ENCODE measurements at places on chromosomes 16 and 17. TPM values are rescaled to one million over a fixed set of nuclear protein-coding genes. Genes with fewer than 3 reads are reported as not detected.

Gene OTOA
- not detected for total RNA-seq

Gene PIK3R6
- total RNA-seq: 0.56 TPM

Gene APOBR
- 6.8 TPM for total RNA-seq

Gene UTS2R
- not detected for total RNA-seq

Gene CDC42EP4
- 22.9 TPM for total RNA-seq

Gene SLC25A10
- 6.7 TPM for total RNA-seq

Gene SEPTIN12
- 11.5 TPM for total RNA-seq

Gene DPEP2NB
- not detected for total RNA-seq

GRCh38 chr16:87311387-87311786 lies 5.8 kb downstream of the C16orf95 start:
- no peak overlapping the region for H3K4me3 ChIP-seq
- no peaks in the 10 kb centered on the region for H3K36me3 ChIP-seq

DNA sequence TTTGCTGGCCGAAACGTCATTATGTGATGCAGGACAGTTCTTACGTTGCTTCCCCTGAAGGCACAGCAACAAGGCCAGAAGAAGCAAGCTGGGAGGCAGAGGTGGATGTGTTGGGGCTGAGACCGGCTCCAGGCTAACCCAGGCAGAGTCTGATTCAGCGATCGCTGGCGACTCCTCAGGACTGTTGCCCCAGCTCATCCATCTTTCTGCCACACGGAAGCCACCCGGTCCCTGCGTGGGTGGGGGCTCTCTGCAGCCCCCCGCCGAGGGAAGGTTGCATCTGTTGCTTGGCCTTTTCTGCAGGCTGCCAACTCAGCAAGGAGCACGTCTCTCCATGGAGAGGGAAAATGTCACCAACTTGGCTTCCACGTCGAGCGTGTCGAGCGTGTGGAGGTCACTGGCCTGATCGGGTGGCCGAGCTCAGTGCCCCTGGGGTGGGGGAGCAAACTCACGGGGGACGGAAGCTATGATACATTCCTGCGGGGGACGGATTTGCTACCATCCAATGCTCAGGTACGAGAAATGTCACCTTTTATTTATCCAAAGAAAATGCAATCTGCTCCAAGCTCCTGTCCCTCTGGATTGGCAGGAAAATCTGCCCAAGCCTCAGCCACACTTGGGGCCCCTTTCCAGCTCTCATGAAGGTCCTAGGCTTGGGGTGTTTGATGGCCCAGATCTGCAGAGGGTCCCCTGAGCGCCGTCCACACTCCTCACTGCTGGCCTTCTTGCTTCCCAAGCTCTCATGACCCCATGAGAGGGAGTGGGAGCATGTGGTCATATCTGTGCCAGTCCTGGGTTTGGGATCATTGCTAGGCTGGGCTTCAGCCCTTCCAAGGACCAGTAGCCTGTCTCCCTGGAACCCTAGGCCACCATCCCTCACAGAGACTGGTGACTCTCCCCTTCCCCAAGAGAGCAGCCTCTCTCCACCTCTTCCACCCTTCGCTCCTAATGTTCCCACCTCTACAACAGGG lies 69.4 kb downstream of the RPH3AL start:
- peak overlapping the region; percentile 22 for H3K27ac ChIP-seq
- no peak for DNase-seq
- H3K36me3 ChIP-seq: peaks cover 3% of the 10 kb centered on the region
- H3K4me3 ChIP-seq: no peak overlapping the region
- H3K4me1 ChIP-seq: peaks cover 6% of the 10 kb centered on the region

DNA sequence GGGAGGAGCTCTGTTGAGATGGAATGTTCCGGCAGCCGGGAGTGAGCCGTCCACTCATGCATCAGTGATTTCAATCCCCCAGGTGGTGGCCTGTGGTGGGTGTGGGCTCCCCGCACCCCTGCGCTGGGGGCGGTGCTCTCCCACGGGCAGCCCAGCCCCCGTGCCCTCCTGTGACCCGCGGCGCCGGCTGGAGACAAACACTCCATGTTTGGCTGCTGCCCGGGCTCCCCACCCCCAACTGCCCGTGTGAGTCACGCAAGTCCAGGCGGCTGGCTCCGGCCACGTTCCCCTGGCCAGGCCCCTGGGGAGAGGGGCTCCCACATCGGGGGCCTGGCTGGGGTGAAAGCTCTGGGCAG lies 29.4 kb downstream of the CACNA1H start:
- no peak overlapping the region for H3K4me3 ChIP-seq
- H3K27ac ChIP-seq: no peak overlapping the region
- no peak for DNase-seq
- no peaks in the 10 kb centered on the region for H3K27me3 ChIP-seq

- H3K27me3 ChIP-seq: peaks cover 6% of the 10 kb centered on the region
- H3K4me1 ChIP-seq: no peaks in the 10 kb centered on the region
- H3K27ac ChIP-seq: no peak overlapping the region
These were observed 19.1 kb downstream of the OSBPL7 start for GRCh38 chr17:47802341-47803022.

- no peak overlapping the region for H3K4me3 ChIP-seq
- H3K27me3 ChIP-seq: no peaks in the 10 kb centered on the region
- H3K27ac ChIP-seq: no peak overlapping the region
- no peaks in the 10 kb centered on the region for H3K4me1 ChIP-seq
- DNase-seq: no peak
These were observed 23.7 kb downstream of the CDH1 start for GRCh38 chr16:68760671-68761275.

- no peak for DNase-seq
- H3K4me3 ChIP-seq: no peak overlapping the region
- no peak overlapping the region for H3K27ac ChIP-seq
- H3K4me1 ChIP-seq: peaks cover 7% of the 10 kb centered on the region
These were observed 88.2 kb upstream of the FA2H start for GRCh38 chr16:74862743-74863244.

GRCh38 chr17:10229181-10229580 lies 30.8 kb upstream of the GAS7 start:
- peaks cover 1% of the 10 kb centered on the region for H3K27me3 ChIP-seq
- no peak overlapping the region for H3K27ac ChIP-seq
- H3K4me1 ChIP-seq: no peaks in the 10 kb centered on the region

GRCh38 chr16:74709441-74709877 lies 8.8 kb upstream of the MLKL start:
- H3K36me3 ChIP-seq: no peaks in the 10 kb centered on the region
- H3K4me3 ChIP-seq: no peak overlapping the region
- H3K27ac ChIP-seq: no peak overlapping the region
- DNase-seq: peak; percentile 85

DNA sequence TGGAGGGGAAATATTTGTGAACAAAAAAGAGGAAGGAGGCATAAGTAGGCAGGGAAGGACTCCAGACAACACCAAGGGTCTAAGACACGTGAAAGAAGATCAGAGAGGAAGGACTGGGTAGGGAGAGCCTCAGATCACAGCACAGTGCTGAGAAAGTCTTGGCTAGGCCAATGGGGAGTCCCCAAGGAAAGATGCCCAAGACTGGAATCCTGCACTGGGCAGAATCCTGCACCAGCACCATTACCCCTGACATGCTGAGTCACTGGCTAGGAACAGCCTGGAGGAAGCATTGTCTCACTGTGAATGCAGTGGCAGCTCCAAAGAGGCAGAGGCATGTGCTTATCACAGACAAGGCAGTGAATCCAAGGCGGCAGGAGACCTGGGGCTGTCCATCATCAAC lies 19.2 kb downstream of the CLEC19A start:
- H3K4me1 ChIP-seq: peaks cover 3% of the 10 kb centered on the region
- H3K27ac ChIP-seq: no peak overlapping the region
- H3K4me3 ChIP-seq: no peak overlapping the region
- peaks cover 2% of the 10 kb centered on the region for H3K27me3 ChIP-seq

DNA sequence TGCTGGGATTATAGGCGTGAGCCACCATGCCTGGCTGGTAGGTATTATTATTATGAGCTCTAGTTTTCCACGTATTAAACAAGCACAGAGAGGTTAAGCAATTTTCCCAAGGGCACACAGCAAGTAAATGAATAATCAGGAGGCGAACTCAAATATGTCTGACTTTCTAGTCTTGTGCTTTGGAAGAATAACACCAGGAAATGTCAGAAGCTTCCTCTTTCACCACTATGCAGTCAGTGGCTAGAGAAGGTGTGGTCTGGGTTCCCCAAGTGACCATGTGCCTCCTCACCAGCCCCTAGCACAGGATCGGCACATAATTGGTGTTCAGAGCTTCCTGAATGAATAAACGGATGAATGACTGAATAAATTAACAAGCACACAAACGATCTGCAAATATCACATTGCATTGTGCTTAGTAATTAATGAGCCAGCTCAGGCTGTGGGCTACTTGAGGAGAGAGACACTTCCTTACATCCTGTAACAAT lies 21.6 kb upstream of the SCNN1B start:
- H3K27me3 ChIP-seq: peaks cover under 1% of the 10 kb centered on the region
- DNase-seq: no peak
- no peaks in the 10 kb centered on the region for H3K36me3 ChIP-seq
- H3K4me3 ChIP-seq: no peak overlapping the region
- H3K4me1 ChIP-seq: peaks cover 2% of the 10 kb centered on the region
- no peak overlapping the region for H3K27ac ChIP-seq

GRCh38 chr16:58733248-58733670 lies 857 bp downstream of the GOT2 start:
- peaks cover 5% of the 10 kb centered on the region for H3K27me3 ChIP-seq
- peak overlapping the region; percentile 94 for H3K4me3 ChIP-seq
- peaks cover 22% of the 10 kb centered on the region for H3K4me1 ChIP-seq
- no peaks in the 10 kb centered on the region for H3K36me3 ChIP-seq
- H3K27ac ChIP-seq: peak overlapping the region; percentile 82

DNA sequence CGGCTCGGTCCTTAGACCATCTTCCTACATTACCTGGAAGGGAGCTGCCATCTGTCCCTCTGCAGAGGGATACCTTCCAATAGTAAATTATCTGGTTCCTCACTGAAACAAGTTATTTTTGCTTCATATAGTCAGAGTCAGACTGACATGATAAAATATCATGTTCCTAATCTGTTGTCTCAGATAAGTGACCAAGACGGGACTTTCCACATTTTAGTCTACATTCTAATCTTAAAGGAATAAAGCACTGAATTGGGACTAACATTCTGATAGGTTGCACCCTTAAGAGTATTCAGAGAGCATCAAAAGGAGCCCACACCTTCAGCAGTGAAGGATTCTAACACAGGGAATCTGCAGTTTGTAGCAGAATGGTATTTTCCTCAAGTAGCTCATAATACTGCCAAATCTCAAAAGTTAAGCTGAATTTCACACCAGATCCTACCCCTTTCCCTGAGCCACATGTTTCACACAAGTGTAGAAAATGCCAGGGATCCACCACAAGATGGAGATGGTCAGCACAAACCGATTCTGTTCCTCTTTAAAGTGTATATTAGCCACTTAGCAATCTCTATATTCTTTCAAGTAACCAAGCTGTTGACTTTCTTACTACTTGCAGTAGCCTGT lies 13.4 kb downstream of the GINS2 start:
- H3K27ac ChIP-seq: no peak overlapping the region
- no peaks in the 10 kb centered on the region for H3K27me3 ChIP-seq
- no peak for DNase-seq
- H3K4me3 ChIP-seq: no peak overlapping the region

DNA sequence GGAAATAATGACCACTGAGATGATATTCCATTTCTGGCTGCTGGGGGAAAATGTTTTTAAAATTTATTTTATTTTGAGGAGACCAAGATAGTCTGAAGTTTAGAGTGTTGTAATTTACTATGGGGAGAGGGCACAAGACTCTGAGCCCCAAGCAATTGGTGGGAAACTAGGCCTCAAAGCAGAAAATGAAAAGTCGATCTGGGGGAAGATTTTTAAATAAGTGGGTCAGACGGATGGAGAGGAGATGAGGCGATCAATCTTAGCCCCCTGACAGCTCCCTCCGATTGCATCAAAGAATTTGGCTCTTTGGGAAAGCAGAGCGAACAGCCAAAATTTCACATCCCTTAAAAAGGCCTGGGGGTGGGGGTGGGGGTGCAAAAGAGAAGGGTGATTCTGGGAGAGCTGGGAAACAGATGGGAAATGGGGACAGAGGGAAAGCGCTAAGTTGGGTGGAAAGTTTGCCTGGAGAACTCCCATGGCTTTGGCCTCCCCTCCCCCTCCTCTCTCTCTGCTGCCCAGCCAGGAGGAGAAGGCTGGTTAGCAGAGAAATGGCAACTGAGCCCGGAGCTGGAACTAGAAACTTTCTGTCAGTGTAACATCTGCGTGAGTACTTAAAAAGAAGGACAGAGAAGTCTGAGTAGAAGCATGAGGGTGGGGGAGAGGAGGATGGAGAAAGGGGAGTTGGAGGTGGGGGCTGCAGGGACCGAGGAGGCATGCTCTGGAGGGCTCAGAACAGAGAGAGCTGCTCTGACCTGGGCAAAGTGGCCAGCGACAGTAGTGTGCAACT lies 1.4 kb upstream of the HOXB2 start:
- H3K4me1 ChIP-seq: peaks cover 51% of the 10 kb centered on the region
- peaks cover 23% of the 10 kb centered on the region for H3K27me3 ChIP-seq
- H3K4me3 ChIP-seq: peak overlapping the region; percentile 79
- DNase-seq: peak; percentile 41
- H3K36me3 ChIP-seq: peaks cover 17% of the 10 kb centered on the region
- peak overlapping the region; percentile 17 for H3K27ac ChIP-seq

DNA sequence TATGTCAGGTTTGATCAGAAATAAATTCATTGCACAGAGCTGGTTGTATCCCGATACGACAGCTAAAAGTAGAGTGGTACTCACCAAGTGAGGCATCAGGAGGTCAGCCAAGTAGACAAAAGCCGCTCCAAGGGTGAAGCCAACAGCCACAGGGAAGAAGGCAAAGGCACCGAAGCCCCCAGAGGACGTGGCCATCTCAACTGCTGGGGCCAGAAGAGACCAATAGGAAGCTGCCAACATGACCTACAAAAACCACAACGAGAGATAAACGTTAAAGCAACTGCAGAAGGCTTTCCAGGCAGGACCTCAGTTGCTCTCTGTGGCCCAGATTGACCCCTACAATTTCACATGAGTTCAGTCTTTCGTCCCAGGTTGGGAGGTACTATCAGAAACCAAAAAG lies 61.0 kb downstream of the SLC39A11 start:
- DNase-seq: no peak
- no peaks in the 10 kb centered on the region for H3K36me3 ChIP-seq
- no peak overlapping the region for H3K4me3 ChIP-seq
- peaks cover 3% of the 10 kb centered on the region for H3K27me3 ChIP-seq
- H3K4me1 ChIP-seq: no peaks in the 10 kb centered on the region
- H3K27ac ChIP-seq: no peak overlapping the region

DNA sequence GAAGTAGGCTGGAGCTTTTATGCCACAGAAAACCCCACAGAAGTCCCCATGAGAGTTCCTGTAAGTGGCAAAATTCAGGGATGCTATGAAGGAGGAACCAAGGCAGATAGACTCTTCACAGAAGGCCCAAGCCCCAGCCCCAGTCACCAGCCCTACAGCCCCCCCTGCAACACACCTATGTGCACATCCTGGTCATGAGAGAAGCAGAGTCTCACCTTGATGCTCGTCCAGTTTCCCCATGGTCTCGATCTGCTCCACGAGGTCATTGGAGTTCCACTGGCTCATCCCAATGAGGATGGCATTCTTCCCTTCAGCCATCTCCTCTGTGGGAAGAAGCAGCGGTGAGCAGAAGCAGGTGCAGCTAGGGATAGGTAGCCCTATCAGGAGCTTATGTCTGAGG lies 31.2 kb downstream of the PITPNM3 start:
- peaks cover 9% of the 10 kb centered on the region for H3K36me3 ChIP-seq
- peaks cover 9% of the 10 kb centered on the region for H3K27me3 ChIP-seq
- no peak for DNase-seq
- H3K4me3 ChIP-seq: no peak overlapping the region
- H3K4me1 ChIP-seq: peaks cover 6% of the 10 kb centered on the region
